ENCODE measurements at places on chromosomes 2 and 18. TPM values are rescaled to one million over a fixed set of nuclear protein-coding genes. Genes with fewer than 3 reads are reported as not detected.

Gene UGT1A9
- not detected for total RNA-seq

Gene IL18RAP
- 2.6 TPM for total RNA-seq

Gene GCG
- not detected for total RNA-seq

Gene RPIA
- 51.0 TPM for total RNA-seq

Gene G6PC2
- total RNA-seq, result not detected

Gene ASB18
- not detected for total RNA-seq

Gene TRIB2
- 2.6 TPM for total RNA-seq

Gene SERPINB11
- total RNA-seq, result not detected

All from activated naive CD4-positive, alpha-beta T cell treated with anti-CD3 and anti-CD28 coated beads, Interleukin-2, amount 50 U/mL, for 72 hours (primary cell).